ENCODE measurements at places on chromosomes 7 and 10.
A peak's percentile ranks its signal among the peaks of the same experiment; 100 is the strongest.

- DNase-seq = no peak
Measured at GRCh38 chr10:89921403-89921802, 220.0 kb downstream of the KIF20B start.

DNA sequence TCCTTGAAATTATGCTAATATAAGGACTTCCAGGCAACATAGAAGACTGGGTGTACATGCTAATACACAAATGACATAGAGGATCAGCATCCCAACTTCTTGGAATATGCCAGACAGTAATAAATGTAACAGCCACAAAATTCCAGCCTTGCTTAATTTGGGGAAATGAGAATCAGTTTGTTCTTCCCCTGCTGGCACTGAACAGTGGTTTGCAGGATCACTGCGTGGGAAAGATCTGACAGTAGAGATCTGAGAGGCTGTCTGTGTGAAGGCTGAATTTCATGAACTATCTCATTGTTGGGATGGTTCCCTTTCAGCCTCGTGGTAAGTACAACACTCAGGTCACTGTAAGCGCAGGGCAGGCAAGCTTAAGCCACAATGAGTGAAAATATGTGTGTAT lies 1078.0 kb downstream of the LRMDA start:
- DNase-seq = no peak

DNA sequence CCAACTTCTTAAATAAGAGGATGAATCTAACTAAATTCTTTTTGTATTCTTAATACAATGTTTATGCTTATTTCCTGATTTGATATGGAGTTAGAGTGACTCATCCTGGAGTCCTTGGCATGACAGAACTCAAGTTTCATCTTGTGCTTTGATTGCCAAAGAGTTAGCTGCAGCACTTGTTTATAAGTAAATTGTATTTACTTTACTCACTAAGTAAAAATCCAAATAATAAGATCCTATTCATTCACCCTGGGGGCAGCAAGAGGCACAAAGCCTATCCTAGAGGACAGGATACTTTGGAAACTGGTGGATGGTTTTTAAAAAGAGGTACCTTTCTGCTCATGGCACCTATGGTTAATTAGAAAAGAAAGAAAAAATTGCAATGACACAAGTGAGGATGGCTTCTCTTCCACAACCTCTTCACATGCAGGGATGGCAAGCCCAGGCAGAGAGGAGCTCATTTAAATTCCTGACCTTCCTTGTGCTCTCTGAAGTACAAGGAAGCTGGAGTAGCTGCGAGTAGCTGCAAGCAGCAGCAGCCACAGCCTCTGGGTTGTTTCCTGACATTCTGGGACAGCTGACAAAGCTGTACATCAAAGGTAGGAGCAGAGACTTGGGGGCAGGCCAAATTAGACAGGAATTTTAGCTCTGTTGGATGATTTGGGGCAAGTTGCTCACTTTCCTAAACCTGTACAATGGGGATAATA lies 28.5 kb upstream of the CROT start:
- DNase-seq = no peak

- DNase-seq = no peak
Measured at GRCh38 chr10:91907914-91908336, 1.4 kb downstream of the FGFBP3 start.

GRCh38 chr7:17660116-17660515 lies 280.2 kb downstream of the SNX13 start:
- no peak for DNase-seq

DNA sequence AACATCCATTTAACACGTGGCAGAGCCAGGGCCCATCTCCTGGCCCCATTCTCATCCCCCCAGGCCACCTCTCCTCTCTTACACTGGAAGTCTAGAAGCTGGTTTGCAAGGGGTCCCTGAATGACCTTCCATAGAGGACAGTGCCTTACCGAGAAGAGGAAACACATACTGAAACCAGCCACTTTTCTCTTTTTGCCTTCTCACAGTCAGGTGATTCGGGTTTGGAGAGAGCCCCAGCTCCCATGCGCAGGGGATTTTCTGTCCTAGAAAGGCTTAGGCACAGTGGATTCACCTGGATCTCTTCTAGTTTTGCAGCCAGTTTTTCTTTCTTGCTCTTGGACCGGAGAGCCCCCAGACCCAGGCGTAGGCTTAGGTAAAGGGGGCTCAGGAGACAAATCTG lies 334.1 kb upstream of the C7orf33 start:
- DNase-seq = no peak

GRCh38 chr7:80890426-80891258 lies 28.2 kb downstream of the SEMA3C start:
- DNase-seq = no peak

GRCh38 chr10:86506062-86506461 lies 15.5 kb downstream of the WAPL start:
- no peak for DNase-seq

DNA sequence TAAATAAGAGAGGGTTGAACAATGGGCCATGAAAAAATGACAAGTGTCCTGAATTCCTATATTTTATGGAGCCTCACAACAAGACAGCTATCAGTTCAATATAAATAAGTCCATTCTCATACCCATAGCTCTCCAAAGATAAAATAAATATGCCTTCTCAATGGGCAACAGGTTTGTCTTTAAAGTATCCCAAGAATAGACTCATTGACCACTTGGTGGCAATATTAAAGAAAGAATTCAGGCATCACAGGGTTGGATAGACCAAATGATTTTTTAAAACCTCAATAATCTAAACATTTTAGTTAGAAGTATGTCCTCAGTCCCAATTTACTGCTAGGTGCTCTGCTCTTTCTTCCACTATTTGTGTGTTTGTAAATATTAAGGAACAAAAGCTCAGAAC lies 165.1 kb upstream of the WNT16 start:
- DNase-seq = no peak

GRCh38 chr7:132412435-132412834 lies 163.8 kb downstream of the PLXNA4 start:
- no peak for DNase-seq

- DNase-seq = no peak
Measured at GRCh38 chr7:69603937-69604494, 5.7 kb downstream of the AUTS2 start.

DNA sequence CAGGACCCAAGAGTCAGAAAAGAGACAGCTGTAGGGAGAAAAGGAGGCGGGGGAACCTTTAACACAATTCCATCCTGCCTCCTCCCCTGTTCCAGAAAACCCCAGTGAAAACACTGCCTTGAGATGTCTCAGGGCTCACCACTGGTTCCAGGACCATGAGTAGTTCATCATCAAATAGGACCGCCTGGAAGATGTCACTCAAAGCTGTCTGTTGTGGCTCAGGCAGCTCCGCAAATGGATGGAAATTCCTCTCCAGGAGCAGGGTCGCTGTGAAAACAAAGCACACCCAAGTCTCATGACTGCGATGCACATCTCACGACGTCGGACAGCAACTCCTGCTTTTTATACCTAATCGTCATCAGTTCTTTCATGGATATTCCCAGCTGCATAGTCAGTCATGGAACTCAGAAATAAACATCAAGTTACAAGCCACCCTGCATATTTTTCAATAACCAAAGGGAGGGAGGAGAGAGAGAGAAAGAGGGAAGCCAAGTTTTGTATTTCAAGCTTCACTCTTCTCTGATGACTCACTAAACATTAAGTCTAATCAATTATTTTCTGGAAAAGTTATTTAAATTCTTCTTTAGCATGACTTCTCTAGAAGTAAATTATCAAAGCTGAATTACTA lies 49.2 kb downstream of the GSDME start:
- DNase-seq = no peak

GRCh38 chr7:34131371-34131770 lies 226.0 kb downstream of the BMPER start:
- DNase-seq = no peak

GRCh38 chr10:76126607-76127527 lies 695.4 kb downstream of the LRMDA start:
- DNase-seq = no peak

- peak; percentile 74 for DNase-seq
Measured at GRCh38 chr10:46282842-46283574, 3.8 kb upstream of the ANTXRL start.

GRCh38 chr7:128919241-128919640 lies 8.7 kb upstream of the KCP start:
- DNase-seq = no peak

DNA sequence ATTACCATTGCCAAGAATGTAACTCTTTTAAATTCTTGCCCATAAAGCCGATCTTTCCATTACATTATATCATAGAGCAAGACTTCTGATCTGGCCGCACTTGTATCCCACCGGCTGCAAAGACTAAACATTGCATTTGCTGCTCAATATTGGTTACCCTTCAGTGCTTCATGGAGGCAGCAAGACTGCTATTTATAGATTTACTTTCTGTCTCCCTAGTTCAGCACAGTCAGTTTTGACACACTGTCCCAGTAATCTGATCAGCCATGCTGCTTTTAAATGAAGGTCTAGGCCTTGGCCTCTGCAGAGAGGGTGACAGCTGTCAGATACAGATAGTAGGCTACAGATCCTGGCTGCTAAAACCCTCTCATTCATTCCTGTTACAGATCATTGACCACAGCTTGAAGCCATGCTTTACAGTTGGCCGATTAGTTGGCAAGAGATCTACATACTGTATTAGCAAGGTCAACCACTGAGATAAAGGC lies 562.6 kb upstream of the GALNT17 start:
- DNase-seq = no peak

- DNase-seq = peak; percentile 4
Measured at GRCh38 chr7:138843632-138844580, 45.9 kb upstream of the ATP6V0A4 start.

DNA sequence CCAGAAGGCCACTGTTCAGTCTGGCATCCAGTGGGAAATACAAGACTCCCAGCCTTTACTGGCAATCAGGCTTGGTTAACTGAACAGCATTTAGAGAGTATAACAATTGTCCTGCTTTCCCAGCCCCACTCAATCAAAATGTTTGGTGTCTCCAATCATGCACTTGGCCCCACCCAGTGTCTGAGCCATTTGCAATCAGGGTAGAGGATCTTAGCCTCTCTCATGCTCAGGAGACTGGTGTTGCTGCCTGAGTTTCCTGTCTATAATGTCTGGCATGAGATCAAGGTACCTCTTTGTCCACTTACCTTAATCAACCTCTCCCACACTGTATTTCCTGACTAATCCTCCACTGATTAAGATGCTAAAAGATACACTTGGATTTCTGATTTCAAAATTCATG lies 290.2 kb upstream of the GHITM start:
- no peak for DNase-seq

All from nephron progenitor cell (in vitro differentiated cells).